ENCODE measurements at places on chromosomes 5 and 9.
A peak's percentile ranks its signal among the peaks of the same experiment; 100 is the strongest.

DNA sequence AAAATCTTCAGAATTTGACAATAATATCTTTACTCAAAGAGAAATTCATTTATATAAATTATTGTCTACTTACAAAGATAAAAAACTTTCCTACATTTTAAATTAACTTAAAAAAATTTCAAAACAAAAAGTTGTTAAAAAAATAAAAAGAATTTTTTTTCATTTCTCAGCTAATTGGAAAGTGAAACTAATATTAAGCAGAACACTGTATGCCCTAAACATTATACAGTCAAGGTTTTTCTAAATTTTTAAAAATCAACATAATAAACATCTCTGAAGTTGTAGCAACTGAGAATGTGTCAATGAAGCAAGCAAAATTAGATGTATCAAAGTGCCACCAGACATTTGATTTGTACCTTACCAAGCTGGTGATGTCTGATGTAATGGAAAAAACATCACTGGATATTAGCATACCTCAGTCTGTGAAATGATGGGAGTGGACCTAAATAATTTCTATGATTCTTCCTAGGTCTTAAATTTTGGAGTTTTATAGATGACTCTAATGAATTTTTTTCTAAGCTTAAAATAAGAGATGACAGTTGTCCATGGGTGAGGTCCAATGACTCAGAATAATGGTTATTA lies 290.1 kb downstream of the ADAMTS6 start:
- no peak for DNase-seq

- DNase-seq: no peak
These were observed 201.0 kb downstream of the IRX2 start for GRCh38 chr5:2550509-2550908.

DNA sequence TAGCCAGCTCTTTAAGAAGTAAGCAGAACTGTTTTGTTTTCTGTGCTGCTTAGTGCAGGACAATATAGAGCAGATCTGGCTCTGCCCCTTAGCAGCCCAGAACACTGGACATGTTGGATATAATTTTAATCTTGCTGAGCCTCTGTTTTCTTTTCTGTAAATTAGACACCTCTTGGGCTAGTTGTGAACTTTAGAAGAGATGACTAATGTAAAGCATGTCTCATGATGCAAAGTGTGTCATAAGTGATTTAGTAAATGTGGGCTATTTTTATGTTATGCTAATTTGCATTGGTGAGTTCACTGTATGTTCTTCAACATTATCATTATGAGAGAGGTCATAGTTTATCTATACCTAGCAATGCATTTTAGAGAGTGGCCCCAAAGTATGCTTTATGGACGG lies 156.1 kb upstream of the ADAMTSL1 start:
- DNase-seq: peak; percentile 4

- DNase-seq: no peak
These were observed 105.0 kb downstream of the ANKRD55 start for GRCh38 chr5:56128113-56128512.

- no peak for DNase-seq
These were observed 90.0 kb upstream of the RORB start for GRCh38 chr9:74407166-74407565.

GRCh38 chr5:175471196-175471595 lies 7.2 kb upstream of the SFXN1 start:
- DNase-seq: no peak

GRCh38 chr9:79555474-79556089 lies 16.2 kb upstream of the TLE4 start:
- DNase-seq: no peak

GRCh38 chr5:12017007-12017406 lies 112.8 kb upstream of the CTNND2 start:
- DNase-seq: no peak

DNA sequence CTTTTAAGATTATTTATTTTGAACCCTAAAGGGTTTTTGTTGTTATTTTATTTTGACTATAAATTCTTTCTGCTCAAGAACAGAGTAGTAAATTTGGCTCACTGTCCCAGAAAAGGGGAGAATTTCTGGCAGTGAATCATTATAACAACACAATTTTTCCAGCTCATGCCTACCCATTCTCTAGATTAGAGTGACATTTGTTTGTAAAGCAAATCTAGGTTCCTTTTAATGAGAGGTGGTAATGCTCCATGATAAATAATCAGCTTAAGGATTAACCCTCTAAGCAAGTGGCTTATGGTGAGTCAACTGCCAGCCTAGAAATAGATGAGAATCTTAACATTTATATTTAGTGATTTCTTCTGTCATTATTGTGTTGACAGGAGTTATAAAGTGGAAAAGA lies 409.2 kb downstream of the NFIB start:
- no peak for DNase-seq

- DNase-seq: no peak
These were observed 130.9 kb downstream of the NMUR2 start for GRCh38 chr5:152274224-152274623.

GRCh38 chr9:126607086-126607485 lies 6.6 kb upstream of the LMX1B start:
- DNase-seq: no peak

- peak; percentile 72 for DNase-seq
These were observed 119.3 kb upstream of the ZNF608 start for GRCh38 chr5:124865603-124866354.

GRCh38 chr9:347667-348292 lies 133.1 kb downstream of the DOCK8 start:
- DNase-seq: peak; percentile 28

- peak; percentile 60 for DNase-seq
These were observed 14.3 kb upstream of the ASPN start for GRCh38 chr9:92496396-92497176.

GRCh38 chr5:175564716-175565115 lies 86.4 kb downstream of the SFXN1 start:
- DNase-seq: no peak

- DNase-seq: peak; percentile 17
These were observed 9.2 kb downstream of the EEIG1 start for GRCh38 chr9:127971357-127972235.

GRCh38 chr5:115068239-115069086 lies 101.2 kb downstream of the TRIM36 start:
- DNase-seq: no peak

GRCh38 chr5:85337435-85337834 lies 952.8 kb upstream of the EDIL3 start:
- DNase-seq: no peak

GRCh38 chr5:147713550-147714295 lies 68.8 kb downstream of the JAKMIP2 start:
- no peak for DNase-seq

- DNase-seq: no peak
These were observed 3.4 kb downstream of the UNC5A start for GRCh38 chr5:176813587-176814312.

DNA sequence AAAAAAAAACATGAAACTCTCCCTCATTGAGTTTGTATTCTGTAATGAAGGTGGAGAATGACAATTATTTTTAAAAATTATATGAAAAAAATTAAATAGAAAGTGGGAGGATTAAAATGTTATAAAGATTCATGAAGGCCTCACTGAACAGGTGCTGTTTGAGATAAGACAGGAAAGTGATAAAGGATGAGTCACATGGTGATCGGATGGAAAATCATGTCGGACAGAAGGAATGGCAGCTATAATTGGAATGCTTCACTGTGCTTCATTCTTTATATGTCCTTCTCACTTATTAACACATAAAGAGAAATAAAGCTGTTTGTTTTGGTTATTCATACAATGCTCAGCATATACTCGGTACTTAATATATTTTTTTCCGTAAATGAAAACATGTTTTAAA lies 464.5 kb upstream of the RGMB start:
- no peak for DNase-seq

DNA sequence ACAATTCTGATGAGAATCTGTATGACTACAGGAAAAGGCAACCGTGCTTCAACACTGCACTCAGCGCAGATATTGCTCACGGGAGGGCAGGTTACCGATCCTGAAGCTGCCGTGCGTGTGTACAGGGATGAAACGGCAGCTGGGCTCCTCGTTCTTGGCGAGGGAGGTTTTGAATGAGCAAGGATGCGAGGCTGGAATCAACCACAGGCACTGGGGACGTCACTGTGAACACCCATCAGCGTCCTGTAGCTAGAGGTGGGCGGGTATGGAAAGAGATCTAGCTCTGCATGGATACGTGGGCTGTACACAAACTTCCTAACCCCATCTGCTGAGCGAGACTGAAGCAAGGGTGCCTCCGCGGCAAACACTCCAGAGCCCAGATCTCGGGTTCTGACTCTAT lies 84.3 kb upstream of the COL5A1 start:
- DNase-seq: no peak

DNA sequence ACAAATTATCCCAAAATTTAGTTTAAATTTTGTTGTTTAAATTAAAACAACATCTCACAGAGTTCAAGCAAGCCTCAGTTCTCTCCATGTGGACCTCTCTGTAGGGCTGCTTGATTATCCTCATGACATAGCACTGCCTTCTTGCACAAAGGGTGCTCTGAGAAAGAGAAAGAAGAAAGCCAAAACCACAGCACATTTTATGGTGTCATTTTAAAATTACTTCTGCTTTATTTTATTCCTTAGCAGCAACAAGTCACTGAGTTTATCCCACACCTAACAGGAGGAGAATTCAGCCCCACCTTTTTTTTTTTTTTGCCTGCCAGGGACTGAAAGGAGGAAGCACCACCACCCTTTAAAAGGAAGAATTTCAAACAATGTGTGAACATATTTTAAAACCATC lies 12.8 kb upstream of the KCNV2 start:
- DNase-seq: no peak

DNA sequence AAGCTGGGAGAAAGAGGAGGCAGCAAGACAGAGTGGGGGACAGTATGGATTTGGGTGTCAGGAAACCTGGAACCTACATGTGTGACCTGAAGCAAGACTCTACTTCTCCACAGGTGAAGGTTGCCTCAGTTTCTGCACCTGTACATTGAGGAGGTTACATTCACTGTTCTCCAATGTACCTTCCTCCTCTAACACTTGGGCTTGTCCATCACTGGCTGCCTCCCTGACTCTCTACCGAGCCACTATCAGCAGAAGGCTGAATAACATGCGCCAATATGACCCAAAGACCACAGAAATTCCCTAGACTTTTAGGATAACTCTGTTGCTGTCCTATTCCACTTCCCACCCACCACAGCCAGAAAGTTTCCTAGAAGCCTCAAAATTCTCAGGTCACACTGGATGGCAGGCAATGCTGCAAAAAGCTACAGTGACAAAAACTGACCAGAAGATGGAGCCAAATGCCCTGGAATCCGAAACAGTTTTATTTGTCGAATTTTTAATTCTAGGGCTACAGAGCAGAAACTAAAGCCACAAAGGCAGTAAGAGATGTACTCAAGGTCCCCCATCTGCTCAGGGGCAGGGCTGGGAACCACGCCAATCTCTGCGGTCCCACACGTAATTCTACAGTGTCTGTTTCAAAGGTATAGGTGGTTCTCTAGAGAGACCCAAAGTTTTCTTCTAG lies 64.4 kb downstream of the FAM114A2 start:
- peak; percentile 14 for DNase-seq

- DNase-seq: no peak
These were observed 144.9 kb downstream of the GOLPH3 start for GRCh38 chr5:32029261-32029660.

DNA sequence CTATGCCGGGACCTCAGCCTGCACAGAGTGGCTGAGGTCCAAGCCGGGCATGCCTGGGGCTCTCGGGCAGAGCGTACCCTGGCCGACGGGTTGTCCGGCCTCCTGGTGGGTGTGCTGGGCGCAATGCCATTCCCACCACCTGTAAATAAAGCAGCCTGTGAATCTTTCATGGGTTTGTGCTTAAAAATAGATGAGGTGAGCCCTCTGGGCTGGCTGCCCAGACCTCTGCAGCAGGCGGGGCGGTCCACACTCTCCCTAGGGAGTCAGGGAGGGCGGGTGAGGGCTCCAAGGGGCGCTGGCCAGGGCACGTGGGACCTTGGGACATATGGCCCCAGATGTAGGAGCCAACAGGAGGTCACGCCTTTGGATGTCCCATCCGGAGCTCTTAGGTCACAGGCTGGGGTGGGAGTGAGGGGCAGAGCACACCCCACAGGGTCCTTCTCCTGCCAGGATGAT lies 3.6 kb upstream of the AGPAT2 start:
- DNase-seq: no peak

DNA sequence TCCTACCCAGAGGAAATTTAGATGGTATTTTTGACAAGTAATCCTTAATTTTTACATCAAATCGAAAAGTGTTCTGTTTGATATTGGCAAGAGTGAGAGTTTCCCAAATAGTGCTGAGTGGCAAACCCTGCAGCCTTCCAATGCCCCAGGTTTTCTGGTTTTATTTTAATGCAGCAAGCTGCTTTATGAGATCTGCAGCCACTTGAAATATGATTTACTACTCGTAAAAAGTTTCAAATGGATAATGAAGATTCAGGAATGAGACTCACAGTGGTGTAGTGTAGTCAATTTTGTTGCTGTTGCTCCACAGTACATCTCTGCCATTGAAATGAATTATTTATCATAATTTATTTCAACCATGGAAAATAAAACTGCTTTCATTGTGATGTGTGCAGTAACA lies 23.6 kb upstream of the TLX3 start:
- DNase-seq: no peak

Data from fibroblast of gingiva (primary cell).